Fibroblast of lung (primary cell): ENCODE measurements at places on chromosomes 2 and 18. TPM values are rescaled to one million over a fixed set of nuclear protein-coding genes. Genes with fewer than 3 reads are reported as not detected.

Gene LYG2
- not detected in 2 replicates for total RNA-seq

Gene SERPINB3
- total RNA-seq: not detected in 2 replicates

Gene REG3G
- not detected in 2 replicates for total RNA-seq

Gene GRB14
- 0.26 and 0.33 TPM in 2 replicates for total RNA-seq

Gene ABHD1
- 0.17 and 0.26 TPM in 2 replicates for total RNA-seq

Gene DAPL1
- total RNA-seq: not detected in 2 replicates

Gene ABCG5
- not detected in 2 replicates for total RNA-seq

Gene METTL21A
- 9.4 and 10.5 TPM in 2 replicates for total RNA-seq

Gene KIF1A
- not detected in 2 replicates for total RNA-seq

Gene NEU4
- total RNA-seq: under 0.01 TPM in 1 of 2 replicates, not detected in the other

Gene EHD3
- 12.3 and 30.6 TPM in 2 replicates for total RNA-seq

Gene CD8B2
- total RNA-seq: not detected in 2 replicates

Gene NEUROD1
- total RNA-seq: not detected in 2 replicates

Gene PLCL1
- total RNA-seq: 0.83 and 1.3 TPM in 2 replicates

Gene MC2R
- total RNA-seq: not detected in 2 replicates

Gene SPDYA
- total RNA-seq: 0.77 and 0.83 TPM in 2 replicates

Gene IL1RN
- not detected in 2 replicates for total RNA-seq

Gene SRBD1
- 11.6 and 18.7 TPM in 2 replicates for total RNA-seq

Gene DGUOK
- 51.6 and 54.3 TPM in 2 replicates for total RNA-seq

Gene SERPINE2
- 37.2 and 77.9 TPM in 2 replicates for total RNA-seq

Gene TNFAIP6
- 33.1 and 53.8 TPM in 2 replicates for total RNA-seq

Gene CNGA3
- under 0.01 TPM in 2 replicates for total RNA-seq

Gene DNAJB2
- 55.2 and 81.3 TPM in 2 replicates for total RNA-seq

Gene PDE11A
- total RNA-seq: 0.33 TPM in 1 of 2 replicates, not detected in the other

Gene FLACC1
- 1.0 and 1.3 TPM in 2 replicates for total RNA-seq

Gene HADHA
- total RNA-seq: 144 and 162 TPM in 2 replicates

Gene TWIST2
- 36.0 and 118 TPM in 2 replicates for total RNA-seq

Gene BOLL
- not detected in 2 replicates for total RNA-seq

Gene ACOXL
- not detected in 2 replicates for total RNA-seq

Gene GKN1
- not detected in 2 replicates for total RNA-seq

Gene NT5C1B
- total RNA-seq: not detected in 2 replicates

Gene PROKR1
- not detected in 2 replicates for total RNA-seq

Gene RIT2
- total RNA-seq: not detected in 2 replicates

Gene ANKRD30BL
- not detected in 2 replicates for total RNA-seq

Gene ELOA2
- total RNA-seq: not detected in 2 replicates
